ENCODE measurements at places on chromosomes 3 and 15. TPM values are rescaled to one million over a fixed set of nuclear protein-coding genes. Genes with fewer than 3 reads are reported as not detected.

The ACSBG1 gene
- not detected for total RNA-seq

The HHATL gene
- not detected for total RNA-seq

The RYR3 gene
- total RNA-seq, result 0.72 TPM

The TMEM212 gene
- total RNA-seq, result not detected

The GOLGA6L10 gene
- 3.9 TPM for total RNA-seq

The FILIP1L gene
- 2.3 TPM for total RNA-seq

The STRIT1 gene
- total RNA-seq, result not detected

All from esophagus mucosa (tissue), 1 donor.